ENCODE measurements at places on chromosomes 2 and 18.

DNA sequence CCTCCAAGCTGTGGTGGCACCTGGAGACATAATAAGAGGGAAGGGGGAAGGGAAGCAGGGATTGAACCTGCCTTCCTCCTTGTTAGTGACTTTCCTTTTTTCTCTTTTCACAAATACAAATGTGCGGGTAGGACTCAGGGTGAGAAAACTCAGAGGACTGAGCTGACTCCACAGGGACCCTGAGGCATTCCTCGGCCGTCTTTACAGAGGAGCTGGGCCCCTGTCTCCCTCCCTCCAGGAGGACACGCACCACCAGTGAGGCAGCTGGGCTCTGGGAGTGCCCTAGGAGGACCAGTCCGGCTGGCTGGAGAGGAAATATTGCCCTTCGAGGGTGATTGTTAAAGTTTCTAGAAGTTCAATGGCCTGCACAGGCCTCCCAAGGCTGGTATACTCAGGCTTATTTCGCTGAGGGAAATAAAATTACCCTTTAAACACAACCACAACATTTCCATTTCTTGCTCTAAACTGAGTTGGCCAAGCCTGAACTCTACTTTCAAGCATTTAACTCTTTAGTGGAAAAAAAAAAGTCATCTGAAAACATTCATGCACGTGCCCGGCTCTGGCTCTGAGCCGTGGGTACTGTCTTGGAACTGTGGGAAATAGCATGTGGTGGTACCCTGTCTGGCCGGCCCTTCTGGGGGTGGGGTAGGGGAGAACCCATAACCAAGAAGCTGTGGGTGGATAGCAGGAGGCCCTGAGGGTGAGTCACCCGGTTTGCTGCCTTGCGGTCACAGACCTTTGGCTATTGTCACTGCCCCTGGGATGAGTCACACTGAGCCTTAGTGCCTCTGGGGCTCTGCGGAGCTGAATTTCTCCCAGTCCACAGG, 116.0 kb downstream of the COPS8 start:
- no peak for DNase-seq

DNA sequence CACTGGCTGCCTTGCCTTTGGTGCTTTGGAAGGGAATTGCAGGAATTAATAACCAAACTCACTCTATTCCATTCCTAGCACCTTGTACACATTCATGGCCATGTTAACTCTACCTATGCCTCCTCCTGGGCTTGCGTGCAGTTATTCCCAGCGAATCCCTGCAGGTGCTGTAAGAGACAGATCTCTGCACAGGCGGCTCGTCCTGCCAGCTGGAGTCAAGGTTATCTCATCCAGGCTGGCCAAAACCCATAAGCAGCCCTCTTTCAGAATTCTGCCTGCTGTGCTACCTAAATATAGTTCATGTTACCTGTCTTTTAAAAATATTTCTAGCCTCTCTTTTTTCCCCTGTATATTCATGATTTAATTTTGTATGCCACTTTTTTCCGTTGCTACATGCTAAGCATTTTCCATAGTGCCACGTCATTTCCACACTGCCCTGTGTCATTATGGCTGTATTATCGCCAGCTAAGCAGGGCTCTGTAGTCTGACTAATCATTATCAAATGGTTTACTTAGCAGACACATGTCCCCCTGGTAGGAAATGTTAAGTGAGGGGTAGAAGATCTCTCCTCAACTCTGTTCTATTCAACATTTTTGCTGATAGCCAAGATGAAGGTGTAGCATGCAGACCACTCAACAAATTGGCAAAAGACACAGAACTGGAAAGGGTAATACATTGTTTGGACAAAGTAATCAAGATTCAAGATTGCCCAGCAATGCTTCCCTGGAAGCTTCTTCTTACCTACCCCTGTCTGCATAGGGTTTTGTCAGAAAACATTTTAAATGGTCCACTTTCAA, 79.7 kb upstream of the TAF1B start:
- DNase-seq: no peak

DNA sequence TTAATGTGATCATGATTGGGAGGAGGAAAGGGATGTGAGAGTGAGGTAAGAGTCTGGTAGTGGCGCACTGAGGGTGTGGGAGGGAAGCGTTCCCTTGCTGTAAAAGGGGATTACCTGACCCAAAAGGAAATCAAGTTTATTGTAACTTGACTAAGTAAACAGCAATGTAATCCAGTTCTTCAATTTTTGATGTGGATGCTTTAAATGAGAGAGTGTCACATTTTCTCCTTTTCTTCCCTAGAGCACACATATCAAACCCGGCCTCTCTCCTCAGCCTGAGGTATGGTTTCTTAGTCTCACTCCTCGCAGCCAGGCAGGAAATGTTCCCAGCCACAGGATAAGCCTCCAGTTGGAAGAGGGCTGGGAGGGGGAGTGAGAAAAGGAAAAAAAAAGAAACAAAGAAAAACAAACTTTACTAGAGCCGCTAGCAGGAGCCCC, 688 bp upstream of the ARHGAP28 start:
- DNase-seq: no peak

- no peak for DNase-seq
Observed at GRCh38 chr2:46309052-46309953, 12.1 kb downstream of the EPAS1 start.

GRCh38 chr2:69717861-69718273, 24.1 kb upstream of the ANXA4 start:
- DNase-seq: no peak

- DNase-seq: peak; percentile 17
Observed at GRCh38 chr18:63342206-63342605, 22.6 kb upstream of the BCL2 start.

GRCh38 chr2:236393101-236393500, 128.9 kb upstream of the ASB18 start:
- DNase-seq: no peak

GRCh38 chr18:493986-494983, 6.2 kb downstream of the COLEC12 start:
- DNase-seq: no peak

GRCh38 chr2:166375736-166376487, at the start of gene SCN9A:
TSS of gene SCN9A (minus strand) at chr2:166375944. CDS start at chr2:166311756, 64,188 bp downstream.
- no peak for DNase-seq

DNA sequence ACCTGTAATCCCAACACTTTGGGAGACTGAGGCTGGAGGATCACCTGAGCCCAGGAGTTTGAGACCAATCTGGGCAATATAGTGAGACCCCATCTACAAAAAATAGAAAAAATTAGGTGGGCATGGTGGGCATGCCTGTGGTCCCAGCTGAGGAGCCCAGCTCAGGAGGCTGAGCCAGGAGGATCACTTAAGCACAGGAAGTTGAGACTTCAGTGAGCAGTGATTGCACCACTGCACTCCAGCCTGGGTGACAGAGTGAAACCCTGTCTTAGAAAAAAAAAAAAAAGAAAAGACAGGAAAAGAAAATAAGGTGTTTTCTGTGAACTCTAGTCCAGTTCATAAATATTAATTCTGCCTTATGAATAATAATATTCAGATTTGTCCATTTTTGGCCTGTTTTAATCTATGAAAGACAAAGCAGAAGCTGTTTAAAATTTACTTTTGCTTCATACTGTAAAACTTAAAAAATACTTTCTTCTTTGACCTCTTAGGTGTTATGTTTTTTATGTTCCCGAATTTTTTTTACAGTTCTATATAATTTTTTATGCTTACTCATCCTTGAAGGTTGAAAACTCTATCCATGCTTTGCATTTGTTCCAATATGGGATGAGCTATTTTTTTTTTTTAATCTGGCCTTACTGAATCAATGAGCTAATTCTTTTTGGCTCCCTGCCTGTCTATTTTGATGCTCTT, 8.4 kb upstream of the ANXA4 start:
- no peak for DNase-seq

DNA sequence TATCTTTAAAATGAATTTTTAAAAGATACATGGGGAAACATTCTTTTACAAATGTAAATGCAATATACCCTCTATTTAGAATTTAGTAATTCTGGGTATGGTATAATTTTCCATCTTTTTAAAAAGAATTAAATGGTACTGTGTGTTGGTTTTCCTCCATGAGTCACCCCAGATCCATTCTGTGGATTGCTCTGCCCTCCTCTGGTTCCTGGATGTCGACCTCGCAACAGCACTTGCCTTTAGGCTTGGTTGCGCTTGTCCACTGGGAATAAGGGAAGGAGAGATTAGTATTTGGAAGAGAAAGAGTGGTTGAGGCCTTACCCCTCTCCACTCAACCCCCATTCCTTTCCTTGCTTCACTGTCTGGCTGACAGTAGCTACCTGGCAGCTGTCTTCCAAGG, 90.4 kb downstream of the FTCDNL1 start:
- no peak for DNase-seq

GRCh38 chr2:33134791-33135560, 188.2 kb downstream of the LTBP1 start:
- DNase-seq: no peak

DNA sequence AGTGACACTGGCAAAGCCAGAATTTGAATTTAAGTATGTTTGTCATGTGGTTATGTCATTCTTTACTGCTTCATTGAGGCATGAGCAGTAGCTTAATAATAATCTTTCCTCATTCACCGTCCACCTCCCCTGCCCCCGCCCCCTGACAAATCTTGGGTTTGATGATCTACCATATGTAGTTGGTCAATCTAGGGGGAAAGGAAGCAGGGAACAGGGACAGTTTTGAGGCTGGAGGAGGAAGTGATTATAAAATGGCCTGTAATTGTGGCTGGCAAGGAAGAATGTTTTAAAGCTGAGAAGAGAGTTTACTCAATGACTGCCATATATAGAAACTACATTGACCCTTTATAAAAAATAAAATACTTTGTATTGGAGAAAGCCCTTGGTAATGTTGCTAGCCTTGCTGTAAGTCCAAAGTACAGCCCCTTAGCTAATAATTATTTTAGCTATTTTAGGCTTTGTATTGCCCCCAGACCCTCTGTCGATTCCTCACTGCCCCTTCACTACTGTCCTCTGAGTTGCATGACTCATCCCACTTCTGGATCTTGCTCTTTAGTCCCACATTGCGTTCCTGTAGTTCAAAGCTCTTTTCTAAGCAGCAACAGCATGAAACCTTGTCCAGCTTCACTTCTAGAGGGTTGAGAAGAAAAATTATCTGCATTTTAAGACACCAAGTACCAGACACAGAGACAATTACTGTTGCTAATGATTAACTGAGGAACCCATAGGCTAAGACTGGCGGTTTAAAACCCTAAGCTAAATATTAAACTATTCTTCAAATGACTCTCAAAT, 38.4 kb downstream of the PELI1 start:
- DNase-seq: no peak

DNA sequence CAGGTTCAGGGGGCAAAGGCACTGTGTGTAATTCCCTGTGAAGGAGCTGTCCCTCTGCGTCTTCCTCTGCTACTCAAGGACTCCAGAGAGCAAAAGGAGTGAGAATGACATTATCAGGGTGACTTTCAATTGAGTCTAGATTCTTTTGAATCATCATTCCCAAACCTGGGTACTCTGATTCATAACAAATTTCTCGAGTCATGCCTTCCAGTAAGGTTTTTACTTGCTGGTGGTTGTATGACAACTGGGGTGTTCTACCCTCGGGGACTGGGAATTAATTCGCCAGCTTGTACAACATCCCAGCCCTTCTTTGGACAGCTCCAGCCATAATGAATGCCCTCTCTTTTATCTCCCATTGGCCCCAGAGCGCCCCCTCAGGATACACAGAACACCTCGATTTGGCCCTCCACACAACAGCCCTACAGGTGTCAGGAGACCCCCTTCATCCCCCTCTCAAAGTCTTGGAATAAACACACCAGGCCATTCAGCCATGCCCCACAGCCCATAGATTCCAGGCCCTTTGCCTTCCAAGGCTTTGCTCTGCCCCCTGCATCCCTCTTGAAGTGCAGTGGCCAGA, 254.5 kb downstream of the KLHL29 start:
- no peak for DNase-seq

- no peak for DNase-seq
Observed at GRCh38 chr18:4369705-4370104, 85.4 kb downstream of the DLGAP1 start.

DNA sequence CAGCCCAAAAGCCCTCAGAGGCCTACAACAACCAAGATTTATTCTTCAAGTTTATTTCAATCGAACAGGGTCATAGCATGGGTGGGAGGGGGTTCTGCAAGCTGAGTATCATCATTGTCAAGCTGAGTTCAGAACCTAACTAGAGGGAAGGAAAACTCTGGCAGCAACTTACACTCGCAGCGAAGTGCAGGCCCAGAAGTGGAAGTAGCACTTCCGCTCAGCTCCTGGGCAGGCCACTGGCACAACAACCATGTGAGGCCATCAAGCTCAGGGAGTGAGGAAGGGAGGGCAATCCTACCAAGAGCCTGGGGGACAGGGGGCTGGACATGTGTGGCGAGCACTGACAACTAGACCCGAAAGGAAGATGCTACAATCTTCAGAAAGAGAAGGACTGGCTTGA, 4.8 kb downstream of the UXS1 start:
- DNase-seq: no peak

GRCh38 chr2:71423817-71424420, 29.4 kb upstream of the DYSF start:
- no peak for DNase-seq

GRCh38 chr2:172976116-172976515, 99.5 kb upstream of the MAP3K20 start:
- DNase-seq: no peak

GRCh38 chr18:49335677-49336076, 124.8 kb downstream of the DYM start:
- DNase-seq: no peak

DNA sequence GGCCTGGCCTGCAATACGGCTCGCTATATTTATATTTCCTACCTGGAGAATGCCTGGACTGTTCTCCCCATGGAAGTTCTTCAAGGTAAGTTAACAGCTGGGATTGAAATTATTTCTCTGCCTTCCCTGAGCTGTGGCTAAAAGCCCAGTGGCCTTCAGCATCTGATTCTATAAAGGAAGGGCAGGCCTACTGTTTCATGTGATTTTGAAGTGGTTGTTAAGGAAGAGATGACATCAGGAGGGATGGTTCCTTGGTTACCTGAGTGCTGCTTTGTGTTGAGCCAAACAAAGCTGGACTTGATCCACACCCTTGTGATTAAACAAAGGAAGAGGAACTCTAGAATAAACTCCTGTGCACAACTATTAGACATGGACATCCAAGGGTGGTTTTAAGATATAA, 61.6 kb downstream of the MFSD6 start:
- peak; percentile 12 for DNase-seq

GRCh38 chr18:14120926-14121325, 11.3 kb downstream of the ZNF519 start:
- DNase-seq: no peak

DNA sequence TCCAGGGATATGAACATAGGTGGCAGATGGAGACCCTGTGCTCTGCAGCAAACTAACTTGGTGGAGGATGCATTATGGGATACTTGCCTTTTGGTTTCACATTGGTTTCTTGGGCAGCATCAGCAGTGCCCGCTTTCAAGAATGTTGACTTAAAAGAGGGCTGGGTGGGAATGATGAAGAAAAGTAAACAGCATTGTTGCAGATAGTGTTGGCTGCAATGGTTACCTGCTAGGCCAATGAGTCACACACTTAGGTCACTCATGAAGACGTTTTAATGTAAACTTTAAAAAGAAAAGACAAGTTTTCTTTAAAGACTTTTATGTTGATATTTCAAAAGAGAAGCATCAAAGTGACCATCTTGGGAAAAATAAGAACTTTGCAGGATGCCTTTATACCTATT, 26.1 kb upstream of the FAM237A start:
- DNase-seq: no peak

GRCh38 chr2:233413046-233413445, 58.8 kb downstream of the DGKD start:
- no peak for DNase-seq

- no peak for DNase-seq
Observed at GRCh38 chr2:49812730-49813129, 658.4 kb upstream of the FSHR start.

All from CD4-positive, alpha-beta T cell treated with Interleukin-15 for 4 hours (primary cell).